ENCODE measurements at places on chromosomes 5 and 9. TPM values are rescaled to one million over a fixed set of nuclear protein-coding genes. Genes with fewer than 3 reads are reported as not detected.

GRCh38 chr9:33742519-33742918 lies 52.8 kb upstream of the PRSS3 start:
- DNase-seq: no peak

- no peak for DNase-seq
Measured at GRCh38 chr9:92503156-92503555, 20.9 kb upstream of the ASPN start.

DNA sequence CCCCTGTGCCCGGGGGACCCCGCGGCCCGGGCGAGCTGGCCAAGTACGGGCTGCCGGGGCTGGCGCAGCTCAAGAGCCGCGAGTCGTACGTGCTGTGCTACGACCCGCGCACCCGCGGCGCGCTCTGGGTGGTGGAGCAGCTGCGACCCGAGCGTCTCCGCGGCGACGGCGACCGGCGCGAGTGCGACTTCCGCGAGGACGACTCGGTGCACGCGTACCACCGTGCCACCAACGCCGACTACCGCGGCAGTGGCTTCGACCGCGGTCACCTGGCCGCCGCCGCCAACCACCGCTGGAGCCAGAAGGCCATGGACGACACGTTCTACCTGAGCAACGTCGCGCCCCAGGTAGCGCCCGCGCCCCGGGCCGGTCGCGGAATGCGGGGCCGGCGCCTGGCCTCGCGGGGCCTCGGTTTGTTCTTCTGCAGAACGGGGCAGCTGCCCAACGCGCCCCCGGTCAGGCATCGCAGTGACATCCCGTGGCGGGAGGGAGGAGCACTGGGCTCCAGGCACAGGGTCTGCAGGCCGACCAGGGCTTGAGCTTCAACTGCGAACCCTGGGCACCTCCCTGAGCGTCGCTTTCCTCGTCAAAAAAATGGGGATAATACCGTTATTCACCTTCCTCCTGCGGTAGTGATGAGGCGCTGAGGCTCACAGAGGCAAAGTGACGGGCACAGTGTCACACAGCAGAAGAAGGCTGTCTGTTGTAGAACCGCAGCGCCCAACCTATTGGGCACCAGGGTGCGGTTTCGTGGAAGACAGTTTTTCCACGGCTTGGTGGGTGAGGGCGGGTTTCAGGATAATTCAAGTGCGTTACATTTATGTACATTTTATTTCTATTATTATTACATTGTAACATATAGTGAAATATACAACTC lies 777 bp downstream of the ENDOG start:
- DNase-seq: peak; percentile 61

GRCh38 chr9:126673689-126674364 lies 60.1 kb downstream of the LMX1B start:
- DNase-seq: no peak

GRCh38 chr9:35258660-35259474 lies 97.1 kb downstream of the UNC13B start:
- DNase-seq: peak; percentile 67

PCDHGB7 gene
- total RNA-seq: not detected

DNA sequence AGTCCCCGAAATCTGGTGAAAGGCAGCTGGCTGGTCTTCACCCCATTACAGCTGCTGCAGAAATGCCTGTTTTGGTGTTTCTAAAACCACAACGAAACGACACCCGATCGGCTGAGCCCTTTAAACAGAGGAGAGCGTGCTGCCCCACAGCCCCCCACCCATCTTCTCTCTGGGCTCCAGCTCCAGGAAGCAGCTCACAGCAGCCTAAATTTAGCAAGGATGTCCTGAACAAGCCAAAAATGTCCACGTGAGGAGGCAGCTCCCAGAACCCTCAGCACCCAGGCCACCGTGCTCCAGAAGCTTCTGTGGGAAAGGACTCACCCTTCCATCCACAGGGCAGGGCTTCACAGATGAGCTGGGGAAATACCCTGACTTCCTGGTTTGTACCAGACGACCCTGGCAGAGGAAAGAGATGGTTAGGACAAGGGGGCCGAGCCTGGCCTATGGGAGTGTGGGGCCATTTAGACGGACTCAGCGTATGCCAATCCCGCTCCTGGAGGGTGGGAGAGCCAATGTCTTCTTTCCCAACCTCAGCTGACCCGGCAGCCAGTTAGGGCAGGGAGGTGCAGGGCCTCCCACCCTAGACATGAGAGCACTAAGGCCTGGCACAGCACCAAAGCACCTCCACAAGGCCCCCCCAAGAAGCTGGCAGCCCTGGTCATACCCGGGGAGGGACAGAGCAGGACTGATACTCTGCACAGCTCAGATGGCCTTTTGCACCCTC lies 39.1 kb upstream of the SARDH start:
- no peak for DNase-seq

- DNase-seq: no peak
Measured at GRCh38 chr5:168898247-168898911, 319.2 kb upstream of the PANK3 start.

CDX1 gene
- not detected for total RNA-seq

DNA sequence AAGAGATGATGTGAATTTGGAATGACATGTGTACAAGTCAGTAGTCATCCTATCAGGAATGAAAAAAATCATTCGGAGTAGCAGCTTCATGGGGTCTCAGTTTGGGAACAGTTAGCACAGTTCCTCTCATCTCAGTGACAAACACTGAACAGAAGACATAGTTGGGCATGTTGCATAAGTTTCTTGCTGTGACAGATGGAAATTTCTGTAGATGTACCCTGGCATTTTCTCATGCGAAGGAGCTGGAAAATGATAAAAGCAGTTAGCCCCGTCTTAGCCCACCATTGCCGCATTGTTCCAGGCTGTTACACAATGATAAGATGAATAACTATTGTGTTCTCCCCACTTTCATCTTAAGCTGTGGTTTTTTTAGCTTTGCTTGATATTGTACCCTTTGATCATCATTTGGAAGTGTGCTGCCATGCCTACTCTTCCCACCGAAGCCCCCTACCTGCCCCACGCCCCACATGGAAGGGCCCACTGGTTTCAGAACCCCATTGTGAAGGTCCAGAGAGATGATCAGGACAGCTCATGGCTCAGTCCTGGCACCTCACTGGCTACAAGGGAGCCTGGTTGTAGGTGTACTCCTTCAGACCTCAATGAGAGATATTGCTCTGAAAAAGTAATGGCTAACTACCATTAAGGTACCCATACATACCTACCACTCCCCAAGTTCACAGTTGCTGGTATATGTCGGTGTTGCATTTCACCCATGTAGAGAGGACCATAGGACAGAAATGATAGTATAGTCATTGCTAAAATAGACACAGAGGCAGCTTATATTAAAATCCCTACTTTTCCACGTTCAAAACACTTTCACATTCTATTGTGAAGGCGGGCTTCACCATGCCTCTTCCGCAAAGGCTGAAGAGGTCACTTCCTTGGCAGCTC lies 38.8 kb downstream of the SFXN1 start:
- DNase-seq: peak; percentile 57

GRCh38 chr5:122263352-122264030 lies 48.5 kb upstream of the SNCAIP start:
- no peak for DNase-seq

EGFLAM gene
- not detected for total RNA-seq

TAL2 gene
- total RNA-seq: not detected

CLTA gene
- 119 TPM for total RNA-seq

DNA sequence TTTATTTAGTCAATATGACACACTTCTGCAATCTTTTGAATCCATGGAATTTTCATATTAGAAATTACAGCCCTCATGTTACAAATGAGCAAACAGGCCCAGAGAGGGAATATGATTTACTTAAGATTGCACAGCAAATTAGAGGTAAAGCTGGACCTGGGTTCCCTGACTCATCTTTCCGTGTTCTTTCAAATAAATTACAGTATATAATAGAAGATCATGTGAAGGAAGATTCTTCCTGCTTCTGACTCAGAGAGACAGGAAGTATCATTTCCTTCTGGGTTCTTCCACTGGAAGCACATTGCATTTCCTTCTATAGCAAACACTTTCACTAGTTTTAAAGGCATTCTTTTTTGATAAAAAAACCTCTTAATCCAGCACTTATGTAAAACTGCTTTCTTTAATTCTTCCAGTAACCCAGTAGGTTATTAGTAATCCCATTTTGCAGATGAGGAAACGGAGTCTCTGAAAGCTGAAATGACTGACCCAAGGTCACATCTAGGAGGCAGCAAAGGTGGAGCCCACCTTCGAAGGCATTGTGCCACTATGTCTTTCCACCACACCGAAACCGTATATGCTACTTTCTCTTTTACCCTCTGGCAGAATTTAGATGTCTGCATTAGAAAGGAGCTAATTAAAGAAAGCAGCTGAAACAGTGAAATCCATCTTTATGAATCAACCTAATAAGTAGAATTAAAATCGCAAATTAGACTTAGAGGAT lies 566.7 kb upstream of the KLF4 start:
- DNase-seq: no peak

CCDC187 gene
- total RNA-seq: not detected

- DNase-seq: no peak
Measured at GRCh38 chr9:98185611-98186171, 6.7 kb downstream of the CORO2A start.

HRH2 gene
- total RNA-seq: 23.2 TPM

DNA sequence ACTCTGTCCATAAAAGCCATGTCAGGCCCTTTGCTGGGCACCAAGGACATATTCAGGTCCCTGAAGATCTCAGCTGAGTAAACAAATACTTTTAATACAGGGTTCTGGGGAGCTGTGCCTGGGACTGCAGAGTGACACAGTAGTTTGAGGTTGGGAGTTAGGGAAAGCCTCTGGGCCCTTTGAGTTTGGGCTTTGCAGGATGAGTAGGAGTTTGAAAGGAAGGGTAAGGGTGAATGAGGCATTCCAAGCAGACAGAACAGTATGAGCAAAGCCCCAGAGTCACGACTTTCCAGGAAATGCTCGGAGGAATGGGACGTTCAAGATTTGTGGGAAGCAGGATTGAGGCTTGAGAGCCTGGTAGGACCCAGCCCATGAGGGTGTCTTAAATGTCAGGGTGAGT lies 13.3 kb downstream of the CRB2 start:
- DNase-seq: no peak

- DNase-seq: no peak
Measured at GRCh38 chr5:166346726-166347374, 1944.6 kb upstream of the WWC1 start.

DNA sequence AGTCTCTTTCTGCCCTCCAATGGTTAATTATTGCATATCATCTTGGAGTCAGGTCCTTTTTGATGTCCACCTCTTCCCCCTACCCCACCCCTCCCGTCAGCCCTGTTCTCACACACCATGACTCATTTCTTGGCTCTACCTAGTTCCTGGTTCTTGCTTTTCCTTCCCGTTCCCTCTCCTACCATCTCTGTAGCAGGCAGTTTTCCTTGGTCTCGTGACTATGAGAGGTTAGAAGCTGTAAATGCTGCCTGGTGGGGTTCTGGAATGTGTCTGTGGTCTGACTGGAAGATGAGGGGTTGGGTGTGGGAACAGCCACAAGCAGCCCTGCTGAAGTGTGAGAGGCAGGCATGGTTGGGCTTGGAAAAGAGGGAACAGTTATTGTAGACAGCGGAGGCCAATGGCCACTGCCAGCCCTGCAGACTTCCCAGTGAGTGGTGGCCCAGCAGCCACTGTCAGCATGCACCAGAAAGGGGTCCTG lies 18.2 kb downstream of the SLC22A5 start:
- DNase-seq: no peak
